ENCODE measurements at places on chromosomes 2 and 18.

GRCh38 chr18:9802175-9803062, 83.4 kb upstream of the TXNDC2 start:
- DNase-seq, result no peak

- peak; percentile 93 for DNase-seq
These were observed 91.6 kb downstream of the ASB1 start for GRCh38 chr2:238518172-238518820.

GRCh38 chr2:143730155-143730952, 601.1 kb downstream of the ARHGAP15 start:
- DNase-seq, result peak; percentile 26

GRCh38 chr2:95310216-95310615, 13.1 kb downstream of the KCNIP3 start:
- no peak for DNase-seq

- DNase-seq, result peak; percentile 75
These were observed 70.0 kb downstream of the NAB1 start for GRCh38 chr2:190718652-190719526.

- no peak for DNase-seq
These were observed 31.5 kb upstream of the ATIC start for GRCh38 chr2:215280326-215280725.

- DNase-seq, result no peak
These were observed 119.0 kb upstream of the ZBTB14 start for GRCh38 chr18:5414546-5414945.

DNA sequence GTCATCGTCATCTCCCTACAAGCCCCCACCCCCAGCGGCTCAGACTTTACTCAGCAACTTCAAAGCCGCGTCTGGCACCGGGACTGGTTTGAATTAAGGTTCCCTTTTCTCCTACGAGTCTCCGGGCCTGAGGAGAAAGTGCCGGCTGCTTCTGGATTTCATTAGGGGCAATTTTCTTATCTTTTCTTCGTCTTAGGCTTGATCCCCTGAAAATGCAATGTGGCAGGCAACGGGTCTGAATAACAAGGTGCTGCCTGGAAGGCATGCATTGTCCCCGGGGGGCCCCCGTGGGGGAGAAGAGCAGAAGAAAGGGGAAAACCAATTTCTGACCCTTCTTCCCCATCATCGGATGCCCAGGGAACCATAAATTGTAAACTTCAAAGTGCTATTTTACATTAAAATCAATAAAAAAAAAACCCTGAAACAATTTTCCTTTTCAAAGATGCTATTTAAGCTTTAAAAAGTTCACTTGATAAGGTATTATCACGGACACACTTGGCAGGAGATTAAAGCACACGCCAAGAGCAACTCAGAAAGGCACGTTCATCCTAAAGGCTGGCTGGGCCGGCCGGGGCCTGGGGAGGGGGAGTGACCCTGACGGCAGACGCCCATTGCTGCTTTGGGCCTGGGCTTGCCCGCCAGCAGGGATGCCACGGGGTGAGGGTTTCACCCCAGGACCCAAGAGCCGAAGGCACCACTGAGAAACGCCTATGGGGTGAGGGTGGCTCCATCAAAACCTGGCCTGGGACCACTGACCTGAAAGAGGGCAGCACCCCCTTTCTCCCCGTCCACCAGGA, 230.4 kb downstream of the TWIST2 start:
- DNase-seq, result no peak

DNA sequence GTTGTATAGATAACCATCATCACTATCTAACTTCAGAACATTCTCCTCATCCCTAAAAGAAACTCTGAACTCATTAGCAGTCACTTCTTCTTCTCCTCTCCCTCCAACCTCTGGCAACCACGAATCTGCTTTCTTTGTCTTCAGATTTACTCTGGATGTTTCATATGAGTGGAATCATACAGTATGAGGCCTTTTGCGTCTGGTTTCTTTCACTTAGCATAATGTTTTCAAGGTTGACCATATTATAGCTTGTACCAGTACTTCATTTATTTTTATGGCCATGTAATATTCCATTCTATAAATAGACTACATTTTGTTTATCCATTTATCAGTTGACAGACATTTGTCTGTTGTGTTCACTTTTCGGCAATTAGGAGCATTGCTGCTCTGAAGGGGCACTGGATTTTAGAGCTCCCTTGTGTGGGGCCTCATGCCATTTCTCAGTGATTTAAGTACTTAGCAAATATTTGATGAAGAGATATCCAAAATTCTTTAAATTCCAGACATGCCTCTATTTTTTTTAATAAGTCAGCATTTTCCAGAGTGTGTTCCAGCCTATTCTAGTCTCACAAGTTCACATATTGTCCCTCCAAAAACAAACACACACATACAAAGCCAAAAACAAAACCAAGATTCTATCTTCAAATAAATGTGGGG, 22.5 kb upstream of the MAP3K20 start:
- peak; percentile 60 for DNase-seq

DNA sequence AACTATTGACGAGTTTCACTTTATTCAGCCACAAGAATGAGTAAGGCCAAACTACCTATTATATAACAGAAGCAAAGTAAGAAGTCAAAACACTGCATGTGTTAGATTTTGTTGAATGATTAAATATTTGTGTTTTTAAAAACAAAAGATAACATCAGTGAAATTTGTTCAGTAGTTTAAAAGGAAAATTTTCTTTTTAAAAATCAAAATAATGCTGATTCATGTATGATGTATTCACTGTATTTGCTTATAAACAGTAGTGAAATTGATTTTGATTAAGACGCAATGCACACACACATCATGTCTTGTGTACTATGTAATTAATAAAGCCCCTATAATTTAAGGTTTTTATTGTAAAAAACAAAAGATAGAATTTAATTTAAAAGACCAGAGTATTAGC, 73.6 kb upstream of the PSMD14 start:
- no peak for DNase-seq

- no peak for DNase-seq
These were observed 49.3 kb downstream of the PTRHD1 start for GRCh38 chr2:24743924-24744323.

DNA sequence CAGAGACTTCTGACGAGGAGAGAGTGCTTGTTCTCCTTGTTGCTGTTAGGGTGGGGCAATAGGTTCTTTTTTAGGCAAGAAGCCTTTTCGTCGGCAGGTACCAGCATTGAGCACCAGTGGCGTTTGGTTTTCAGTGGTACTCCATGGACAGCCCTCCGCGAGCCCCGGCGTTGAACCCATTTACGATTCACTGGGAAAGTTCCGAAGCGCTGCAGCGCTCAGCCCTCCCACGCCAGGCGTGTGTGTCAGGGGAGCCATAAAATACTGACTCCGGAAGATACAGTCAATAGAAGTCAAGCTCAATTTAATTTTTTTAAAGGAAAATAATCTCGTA, 494 bp upstream of the ROCK1 start:
- no peak for DNase-seq

- no peak for DNase-seq
These were observed 153.2 kb downstream of the DDX1 start for GRCh38 chr2:15744820-15745219.

GRCh38 chr2:204913854-204914464, 368.7 kb downstream of the PARD3B start:
- no peak for DNase-seq

DNA sequence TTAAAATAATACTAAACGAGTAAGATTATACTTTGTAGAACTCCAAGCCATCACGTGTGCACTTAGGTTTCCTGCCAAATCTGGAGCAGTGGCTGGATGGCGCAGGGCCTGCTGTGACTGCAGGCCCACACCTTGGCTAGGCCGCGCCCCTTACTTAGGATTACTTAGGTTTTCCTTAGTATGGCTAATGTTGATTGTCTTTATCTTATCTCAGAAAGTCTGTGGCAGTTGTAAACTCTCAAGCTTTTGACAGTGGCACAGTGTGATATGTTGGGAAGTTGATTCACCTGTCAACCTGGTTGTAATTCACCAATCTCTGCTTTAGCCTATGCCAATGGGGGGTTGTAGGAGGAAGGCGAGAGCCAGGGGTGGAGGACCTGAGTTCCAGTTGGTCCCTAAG, 208.4 kb downstream of the ZNF407 start:
- no peak for DNase-seq

GRCh38 chr2:108194409-108195132, 45.2 kb upstream of the SULT1C3 start:
- no peak for DNase-seq

GRCh38 chr2:62440281-62440946, 65.6 kb downstream of the TMEM17 start:
- DNase-seq, result no peak

GRCh38 chr2:136389809-136390208, 271.9 kb upstream of the CXCR4 start:
- no peak for DNase-seq

GRCh38 chr2:45707661-45708060, 56.2 kb downstream of the PRKCE start:
- DNase-seq, result no peak

GRCh38 chr2:237637429-237638135, 10.2 kb downstream of the LRRFIP1 start:
- no peak for DNase-seq

DNA sequence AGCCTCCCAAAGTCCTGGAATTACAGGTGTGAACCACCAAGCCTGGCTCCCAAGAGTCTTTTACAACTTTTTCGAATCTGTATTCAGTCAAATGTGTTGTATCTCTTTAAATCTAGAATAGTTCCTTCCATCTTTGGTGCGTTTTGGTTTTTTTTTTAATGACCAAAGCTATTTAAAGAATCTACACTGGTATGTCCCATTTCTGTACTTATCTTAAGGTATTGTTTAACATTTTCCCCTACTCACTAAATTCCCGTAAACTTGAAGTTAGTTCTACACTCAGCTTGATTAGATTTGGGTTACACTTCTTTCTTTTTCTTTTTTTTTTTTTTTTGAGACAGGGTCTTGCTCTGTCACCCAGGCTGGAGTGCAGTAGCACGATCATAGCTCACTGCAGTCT, 63.8 kb downstream of the TMEM237 start:
- DNase-seq, result peak; percentile 55

DNA sequence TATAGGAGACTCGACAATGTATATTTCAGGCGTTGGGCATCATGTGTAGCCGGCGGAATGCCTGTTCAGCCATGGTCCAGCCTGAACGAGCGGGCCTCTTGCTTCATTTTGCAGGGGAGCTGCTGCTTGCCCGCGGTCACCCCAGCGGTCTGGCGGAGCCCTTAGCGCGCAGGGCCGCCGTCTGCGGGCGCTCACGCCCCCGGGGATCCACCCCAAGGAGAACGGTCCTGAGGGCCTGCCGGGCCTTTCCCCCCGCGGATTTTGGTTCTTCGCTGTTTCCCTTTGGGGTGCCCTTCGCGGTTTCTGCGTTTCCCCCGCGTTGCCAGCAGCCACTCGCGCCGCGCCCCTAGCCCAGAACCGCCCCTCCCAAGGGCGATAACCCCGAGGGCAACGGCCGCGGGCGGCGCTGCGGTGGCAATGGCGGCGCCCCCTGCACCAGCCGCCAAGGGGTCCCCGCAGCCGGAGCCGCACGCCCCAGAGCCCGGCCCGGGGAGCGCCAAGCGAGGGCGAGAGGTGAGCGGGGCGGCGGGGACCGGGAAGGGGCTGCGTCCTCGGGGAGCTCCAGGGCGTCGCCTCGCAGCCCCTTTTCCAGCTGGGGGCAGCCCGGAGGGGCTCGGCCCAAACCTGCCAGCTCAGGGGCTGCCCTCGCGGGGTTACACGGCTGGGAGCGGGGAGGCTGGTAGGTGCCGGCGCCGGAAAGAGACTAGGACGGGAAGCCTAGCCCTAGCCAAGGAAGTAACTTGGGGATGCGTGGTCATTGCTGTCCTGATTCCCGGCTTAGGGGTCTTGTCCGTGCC, at the start of gene MFSD2B:
Gene MFSD2B (plus strand): TSS at position 406 of the 797 bp plus-strand sequence. CDS start 12 bp downstream, at position 418.
- no peak for DNase-seq

DNA sequence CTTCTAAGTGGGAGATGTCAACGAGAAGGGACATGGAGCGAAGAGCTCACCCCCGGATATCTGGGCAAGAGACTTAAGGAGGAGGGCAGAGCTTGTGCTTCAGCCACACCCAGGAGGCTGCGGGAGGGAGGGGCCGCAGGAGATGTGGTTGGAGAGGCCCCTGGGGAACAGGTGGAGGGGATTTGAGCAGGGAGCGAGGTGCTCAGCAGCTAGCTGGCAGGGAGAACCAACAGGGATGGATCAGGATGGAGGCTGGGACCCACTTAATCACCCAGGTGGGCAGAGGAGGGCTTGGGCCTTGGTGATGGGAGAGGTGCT, 78.3 kb downstream of the MBP start:
- DNase-seq, result no peak

DNA sequence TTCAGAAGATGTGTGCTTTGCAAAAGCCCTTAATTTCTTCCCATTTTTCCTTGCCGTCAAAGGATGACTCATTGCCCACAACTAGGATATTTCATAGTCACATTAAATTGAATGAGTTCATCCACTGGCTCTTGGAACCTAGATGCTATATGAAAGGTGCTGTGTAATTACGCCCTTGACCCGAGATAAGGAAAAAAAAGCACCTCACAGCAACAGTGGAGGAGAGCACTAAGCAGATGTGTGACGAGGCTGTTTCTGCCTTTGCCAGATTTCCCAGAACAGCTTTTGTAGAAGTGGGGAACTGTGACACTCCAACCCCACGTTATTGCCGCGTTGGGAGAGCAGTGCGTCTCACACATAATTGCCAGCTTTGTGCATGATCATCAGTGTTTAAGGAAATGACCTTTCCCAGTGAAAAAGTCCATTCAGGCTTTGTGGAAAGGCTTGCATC, 33.3 kb upstream of the TMEM87B start:
- DNase-seq, result peak; percentile 44

DNA sequence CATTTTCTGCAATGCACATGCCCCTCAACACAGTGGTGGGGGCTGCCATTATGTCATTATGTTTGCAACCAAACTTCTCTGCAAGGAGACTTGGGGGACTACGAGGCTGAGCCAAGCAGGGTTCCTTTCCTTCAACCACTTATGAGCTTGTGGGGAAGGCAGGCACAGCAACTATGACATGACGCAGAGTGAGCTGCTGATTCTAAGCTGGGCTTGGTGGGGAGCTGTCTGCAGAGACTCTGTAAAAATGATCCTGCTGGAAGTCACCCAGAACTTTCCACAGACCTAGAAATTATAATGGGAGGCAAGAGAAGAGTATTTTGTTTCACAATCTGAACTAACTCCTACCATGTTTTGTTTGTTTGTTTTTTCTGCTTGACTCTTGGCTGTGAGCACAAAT, 55.6 kb downstream of the INPP5D start:
- DNase-seq, result no peak

DNA sequence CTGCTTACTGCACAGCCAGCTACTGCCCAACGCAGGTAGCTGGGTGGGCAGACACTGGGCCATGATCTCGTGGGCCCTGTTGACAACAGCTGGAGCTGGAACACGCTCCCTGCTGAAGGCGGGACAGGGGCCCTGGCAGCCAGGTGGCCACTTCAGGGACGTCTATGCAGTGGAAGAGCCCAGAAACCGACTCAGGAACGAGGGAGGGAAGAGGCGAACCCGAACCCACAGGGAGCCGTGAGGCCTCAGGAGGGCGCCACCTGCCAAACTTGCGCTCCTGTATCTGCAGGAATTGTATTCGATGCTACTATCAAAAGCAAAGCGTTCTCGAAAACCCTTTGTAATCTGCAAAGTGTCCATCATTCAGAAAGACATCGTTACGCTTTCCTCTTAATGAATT, 198.4 kb downstream of the EIPR1 start:
- no peak for DNase-seq
